ENCODE measurements at places on chromosomes 12 and 14.

- no peak for DNase-seq
These were observed 54.6 kb upstream of the ATF7IP start for GRCh38 chr12:14310866-14311265.

DNA sequence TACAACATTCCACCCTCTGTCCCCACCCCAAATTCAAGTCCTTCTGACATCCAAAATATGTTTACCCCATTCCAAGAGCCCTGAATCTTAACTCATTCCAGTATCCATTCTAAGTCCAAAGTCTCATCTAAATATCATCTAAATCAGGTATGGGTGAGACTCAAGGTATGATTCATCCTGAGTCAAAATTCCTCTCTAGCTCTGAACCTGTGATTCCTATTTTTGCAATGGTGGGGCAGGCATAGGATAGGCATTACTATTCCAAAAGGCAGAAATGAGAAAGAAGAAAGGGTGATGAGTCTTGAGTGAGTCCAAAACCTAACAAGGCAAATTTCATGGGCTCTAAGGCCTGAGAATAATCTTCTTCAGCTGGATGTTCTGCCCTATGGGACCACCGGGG, 140.3 kb upstream of the FAR2 start:
- DNase-seq: no peak

GRCh38 chr12:63319936-63320633, 169.1 kb upstream of the AVPR1A start:
- DNase-seq: no peak

- no peak for DNase-seq
These were observed 201.5 kb upstream of the RTL1 start for GRCh38 chr14:101105045-101105444.

DNA sequence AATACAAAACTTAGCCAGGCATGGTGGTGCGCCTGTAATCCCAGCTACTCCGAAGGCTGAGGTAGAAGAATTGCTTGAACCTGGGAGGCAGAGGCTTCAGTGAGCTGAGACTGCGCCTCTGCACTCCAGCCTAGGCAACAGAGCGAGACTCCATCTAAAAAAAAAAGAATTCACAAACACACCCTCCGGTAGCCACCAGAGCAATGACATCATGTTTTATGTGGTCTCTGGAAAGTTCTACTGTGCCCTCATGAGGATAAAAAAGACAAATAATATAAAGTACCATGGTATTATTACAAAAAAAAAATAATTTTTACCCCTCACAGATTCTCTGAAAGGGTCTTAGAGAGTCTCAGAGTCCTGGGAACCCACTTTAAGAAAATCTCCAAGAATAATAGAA, 81.5 kb downstream of the OSBPL8 start:
- no peak for DNase-seq

DNA sequence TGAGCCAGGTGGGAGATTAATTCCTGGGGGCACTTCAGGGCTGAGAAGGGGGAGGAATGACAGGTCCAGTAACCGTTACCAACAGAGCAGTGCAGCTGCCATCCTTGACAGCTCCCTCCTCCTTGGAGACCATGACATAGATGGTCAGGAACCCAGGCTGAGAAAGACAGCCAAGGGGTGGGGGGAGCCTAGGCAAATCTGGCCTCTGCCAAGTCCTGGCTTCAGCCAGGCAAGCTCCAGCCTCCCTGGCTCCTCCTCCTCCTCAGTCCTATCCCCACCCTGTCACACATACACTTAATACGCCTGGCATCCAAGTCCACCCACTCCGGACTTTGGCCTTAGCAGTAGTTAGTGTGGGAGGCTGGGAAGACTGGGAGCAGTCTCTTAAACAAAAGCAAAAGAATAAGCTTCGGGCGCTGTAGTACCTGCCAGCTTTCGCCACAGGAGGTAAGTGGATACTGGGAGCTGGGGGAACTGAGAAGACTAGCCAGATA, at the start of gene RDH5:
RDH5 (plus strand) TSS at position 323 of the 494 bp plus-strand sequence. CDS start 792 bp downstream, outside the sequence.
- no peak for DNase-seq

DNA sequence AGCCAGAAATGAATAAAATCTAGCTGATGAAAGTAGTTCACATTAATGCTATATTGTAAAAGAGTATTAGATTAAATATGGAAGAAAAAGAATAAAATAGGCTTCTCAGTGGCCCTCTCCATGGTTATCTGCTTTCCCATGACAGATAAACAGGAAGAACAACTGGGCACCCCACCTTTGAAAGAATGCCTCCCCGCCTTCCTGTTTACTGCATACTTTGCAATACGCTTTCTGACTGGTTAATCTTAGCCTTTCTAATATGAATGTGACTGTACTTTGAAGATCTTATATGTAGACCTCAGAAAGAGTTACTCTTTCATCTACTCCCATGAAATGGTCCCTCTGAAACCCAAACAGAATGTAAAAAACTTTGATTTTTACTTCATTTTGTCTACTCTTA, 34.1 kb upstream of the DAAM1 start:
- DNase-seq: no peak

DNA sequence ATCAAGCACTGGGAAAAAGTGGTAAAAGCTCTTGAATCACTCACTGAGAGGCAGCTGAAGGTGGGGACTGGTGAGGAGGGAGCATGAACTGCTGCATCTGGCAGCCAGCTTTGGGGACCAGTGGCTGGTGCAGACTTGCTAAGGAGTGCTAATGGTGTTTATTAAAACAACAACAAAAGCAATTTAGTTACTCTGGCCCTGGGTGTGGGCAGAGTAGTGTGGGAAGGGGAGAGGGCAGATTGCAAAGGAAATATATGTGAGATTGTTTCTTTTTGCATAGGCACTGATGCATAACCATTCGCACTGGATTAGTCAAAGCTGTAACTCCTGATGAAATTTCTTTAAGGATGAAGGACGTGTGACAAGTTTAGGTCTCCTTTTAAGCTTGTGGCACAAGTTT, 8.1 kb downstream of the TXNRD1 start:
- DNase-seq: no peak

DNA sequence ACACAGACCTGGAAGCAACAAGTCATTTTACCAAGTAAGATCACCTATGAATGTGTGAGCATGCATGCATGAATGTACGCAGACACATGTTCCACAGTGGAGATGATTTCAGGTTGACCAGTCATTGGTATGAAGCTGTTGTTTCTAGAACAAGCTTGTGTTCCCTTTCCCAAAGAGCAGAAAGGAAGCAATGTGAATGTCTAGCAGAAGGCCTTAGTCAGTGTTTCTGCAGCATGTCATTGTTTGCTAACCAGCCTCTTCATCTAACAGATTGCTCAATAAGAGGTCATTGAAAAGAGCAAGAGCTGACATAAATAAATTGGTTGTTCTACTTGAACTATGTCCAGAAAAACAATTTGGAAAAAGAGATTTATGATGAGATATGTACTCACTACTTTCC, 191.4 kb downstream of the PLCZ1 start:
- DNase-seq: no peak

GRCh38 chr12:21655591-21655990, 2.1 kb downstream of the LDHB start:
- DNase-seq: no peak

- peak; percentile 53 for DNase-seq
These were observed 925 bp downstream of the DICER1 start for GRCh38 chr14:95156161-95157047.

DNA sequence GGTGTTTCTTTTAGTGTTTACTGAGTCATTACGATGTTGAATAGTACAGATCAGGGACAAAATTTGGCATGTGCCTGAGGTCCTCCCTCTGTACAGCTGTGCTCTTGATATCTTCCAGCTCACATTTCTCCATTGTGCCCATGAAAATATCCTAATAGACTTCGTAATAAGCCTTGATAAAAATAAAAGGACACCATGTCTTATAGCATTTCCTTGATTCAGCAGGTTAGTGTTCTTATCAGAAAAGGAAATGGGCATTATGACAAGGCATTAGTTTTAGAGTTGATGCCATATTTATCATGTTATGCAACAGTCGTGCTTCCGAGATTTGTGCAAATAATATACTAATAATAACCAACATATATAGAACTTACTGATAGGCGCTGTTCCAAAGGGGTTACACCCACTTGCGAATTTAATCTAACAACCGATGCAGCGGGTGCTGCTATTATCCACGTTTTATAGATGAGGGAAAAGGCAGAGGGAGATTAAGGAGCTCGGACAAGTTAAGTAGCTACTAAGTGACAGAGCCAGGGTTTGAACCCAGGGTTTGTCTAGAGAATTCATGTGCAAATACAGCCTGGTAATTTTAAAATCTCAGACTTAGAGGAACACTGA, 15.1 kb upstream of the WNK1 start:
- no peak for DNase-seq

GRCh38 chr14:68938271-68939150, 40.6 kb downstream of the ACTN1 start:
- no peak for DNase-seq

DNA sequence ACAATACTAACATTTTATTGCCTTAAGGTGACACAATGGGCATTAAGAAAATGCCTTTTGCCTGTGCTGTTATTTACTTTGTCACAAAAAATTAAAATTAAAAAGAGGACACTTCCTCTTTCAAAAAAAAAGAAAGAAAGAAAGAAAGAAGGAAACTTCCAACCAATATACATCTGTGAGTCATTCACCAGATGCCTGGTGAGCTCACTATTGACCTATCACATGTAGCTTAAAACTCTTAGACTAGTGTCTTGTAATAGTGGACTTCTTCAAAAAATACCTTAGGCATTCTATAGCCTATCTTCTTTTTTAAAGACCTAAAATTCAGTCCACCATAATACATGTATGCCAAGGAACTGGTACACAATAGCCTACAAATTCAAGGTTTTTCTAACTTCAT, 4.9 kb upstream of the SOX5 start:
- no peak for DNase-seq

Data from CD4-positive, CD25-positive, alpha-beta regulatory T cell (primary cell).